Right hindlimb (tissue), 1 donor: ENCODE measurements at places on chromosomes 16 and 17.

GRCh38 chr17:74288785-74289184 lies 14.8 kb downstream of the DNAI2 start:
- no peak for DNase-seq

DNA sequence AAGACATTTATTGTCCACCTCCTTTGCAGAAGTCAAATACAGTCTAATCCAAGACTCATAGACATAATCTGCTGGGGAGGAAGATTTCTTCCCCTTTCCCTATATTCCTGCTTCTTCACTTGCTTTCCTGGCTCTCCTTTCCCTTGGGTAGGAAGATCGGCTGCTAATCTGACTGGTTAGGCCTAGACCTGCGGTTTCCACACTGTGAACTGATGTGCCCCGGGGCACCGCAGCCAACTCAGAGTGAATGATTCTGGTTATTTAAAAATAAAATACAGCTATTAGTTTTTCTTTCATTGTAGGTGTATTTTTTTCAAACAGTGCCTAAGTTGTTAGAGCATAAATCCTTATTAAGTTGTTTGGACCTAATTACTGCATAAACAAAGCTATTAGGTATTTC lies 78.9 kb downstream of the DNAH3 start:
- no peak for DNase-seq

DNA sequence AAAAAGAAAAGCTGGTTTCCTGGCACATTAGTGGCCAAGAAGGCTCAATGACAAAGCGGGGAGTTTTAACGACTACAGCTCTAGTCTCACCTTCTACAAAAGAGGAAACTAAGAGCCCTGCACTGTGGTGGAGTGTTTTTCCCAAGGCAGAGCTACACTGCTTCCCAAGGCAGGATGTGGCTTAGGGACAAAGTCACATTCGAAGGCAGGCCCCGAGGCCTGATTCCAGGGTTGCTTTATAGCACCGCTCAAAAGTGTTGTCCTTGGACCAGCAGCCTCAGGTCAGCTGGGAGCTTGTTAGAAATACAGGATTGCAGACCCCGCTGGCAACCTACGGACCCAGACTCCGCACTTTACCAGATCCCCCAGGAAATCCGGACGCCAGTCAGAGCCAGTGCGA lies 23.8 kb downstream of the TMEM92 start:
- no peak for DNase-seq

DNA sequence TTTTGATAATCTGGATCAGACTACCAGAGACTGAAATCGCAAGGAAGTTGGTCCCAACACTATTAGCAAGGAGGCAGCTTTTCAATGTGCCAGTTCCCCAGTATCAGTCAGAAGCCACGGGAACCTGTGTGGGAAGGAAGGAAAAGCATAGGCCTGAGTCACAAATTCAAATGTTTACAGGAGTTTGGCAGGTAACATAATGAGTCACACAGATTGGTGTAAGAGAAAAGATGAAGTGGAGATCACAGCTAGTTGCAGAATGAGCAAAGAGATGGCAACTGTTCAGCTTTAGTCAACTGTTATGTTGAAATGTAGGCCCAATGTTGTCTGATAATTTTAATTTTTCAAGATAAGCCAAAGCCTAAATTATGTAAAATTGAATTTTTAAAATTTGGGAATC lies 28.1 kb upstream of the ITGA2B start:
- no peak for DNase-seq

DNA sequence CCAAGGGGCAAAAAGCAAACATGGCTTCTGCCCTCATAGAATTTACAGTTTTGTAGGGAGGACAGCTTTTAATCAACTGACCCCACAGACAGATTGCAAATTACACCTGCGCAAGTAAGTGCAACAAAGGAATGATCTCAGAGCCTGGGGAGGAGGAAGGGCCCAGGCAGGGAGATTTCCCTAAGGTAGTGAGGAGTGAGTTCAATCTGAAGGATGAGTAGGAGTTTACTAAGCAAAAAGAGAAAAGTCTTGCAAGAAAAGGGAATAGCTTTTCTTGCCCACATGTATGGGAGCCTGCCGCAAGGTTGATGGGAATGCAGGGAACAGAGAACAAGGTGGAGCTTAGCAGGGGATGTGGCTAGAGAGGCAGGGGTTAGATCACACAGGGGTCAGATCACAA lies 1.6 kb upstream of the SOCS7 start:
- no peak for DNase-seq

GRCh38 chr17:27907976-27908558 lies 14.9 kb upstream of the LYRM9 start:
- DNase-seq, result no peak

DNA sequence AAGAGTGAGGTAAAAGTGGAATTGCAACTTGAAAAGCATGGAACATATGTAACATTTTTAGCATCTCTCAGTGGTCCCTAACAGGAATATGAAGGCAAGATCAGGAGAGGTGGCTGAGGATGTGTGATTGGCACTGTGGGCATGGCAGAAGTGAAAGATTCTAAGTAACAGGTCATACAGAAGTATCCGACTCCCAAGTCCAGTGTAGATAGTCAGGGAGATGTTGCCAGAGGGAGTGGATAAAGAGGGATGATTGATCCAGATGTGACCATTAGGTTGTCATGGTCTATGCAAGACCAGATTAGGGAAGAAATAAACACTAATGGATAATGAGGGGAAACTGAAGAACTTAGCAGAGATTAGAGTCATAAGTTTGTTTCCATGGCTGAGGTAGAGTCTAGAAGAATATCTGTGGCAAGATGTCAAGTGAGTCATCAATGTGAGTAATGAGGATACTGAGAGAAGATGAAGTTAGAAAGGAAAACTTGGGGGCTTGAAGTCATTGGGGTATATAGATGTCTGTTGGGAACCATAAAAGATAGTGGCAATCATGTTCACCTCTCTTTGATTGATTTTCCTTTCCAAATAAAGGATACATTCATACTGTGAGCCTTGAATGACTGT lies 23.9 kb upstream of the CAPNS2 start:
- no peak for DNase-seq

DNA sequence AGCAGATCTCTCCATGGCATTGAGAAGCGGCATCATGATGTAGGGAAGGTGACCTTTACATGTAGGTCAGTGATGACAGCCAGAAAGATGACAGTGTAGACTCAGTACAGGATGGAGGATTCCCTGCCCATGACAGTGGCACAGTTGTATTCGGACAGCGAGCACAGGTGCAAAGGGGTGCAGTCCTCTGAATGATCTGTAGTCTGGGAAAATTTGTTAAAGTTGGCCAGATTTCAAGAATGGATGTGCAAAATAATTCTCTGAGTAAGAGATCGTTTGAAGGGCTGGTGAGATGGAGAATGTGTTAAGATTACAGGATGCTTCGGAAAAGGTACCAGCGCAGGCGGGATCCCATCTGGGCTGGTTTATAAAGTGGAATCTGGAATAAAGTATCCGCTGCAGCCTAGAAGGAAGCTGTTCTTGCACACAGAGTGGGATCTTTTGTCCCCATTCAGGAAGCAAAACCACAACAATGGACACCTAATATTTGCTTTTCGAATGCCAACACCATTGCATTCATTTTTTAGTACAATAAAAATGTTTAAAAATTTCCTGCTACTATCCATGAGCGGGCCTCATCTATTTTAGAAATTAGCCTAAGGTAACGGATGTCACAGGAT lies 101.2 kb downstream of the RPTOR start:
- DNase-seq, result no peak

DNA sequence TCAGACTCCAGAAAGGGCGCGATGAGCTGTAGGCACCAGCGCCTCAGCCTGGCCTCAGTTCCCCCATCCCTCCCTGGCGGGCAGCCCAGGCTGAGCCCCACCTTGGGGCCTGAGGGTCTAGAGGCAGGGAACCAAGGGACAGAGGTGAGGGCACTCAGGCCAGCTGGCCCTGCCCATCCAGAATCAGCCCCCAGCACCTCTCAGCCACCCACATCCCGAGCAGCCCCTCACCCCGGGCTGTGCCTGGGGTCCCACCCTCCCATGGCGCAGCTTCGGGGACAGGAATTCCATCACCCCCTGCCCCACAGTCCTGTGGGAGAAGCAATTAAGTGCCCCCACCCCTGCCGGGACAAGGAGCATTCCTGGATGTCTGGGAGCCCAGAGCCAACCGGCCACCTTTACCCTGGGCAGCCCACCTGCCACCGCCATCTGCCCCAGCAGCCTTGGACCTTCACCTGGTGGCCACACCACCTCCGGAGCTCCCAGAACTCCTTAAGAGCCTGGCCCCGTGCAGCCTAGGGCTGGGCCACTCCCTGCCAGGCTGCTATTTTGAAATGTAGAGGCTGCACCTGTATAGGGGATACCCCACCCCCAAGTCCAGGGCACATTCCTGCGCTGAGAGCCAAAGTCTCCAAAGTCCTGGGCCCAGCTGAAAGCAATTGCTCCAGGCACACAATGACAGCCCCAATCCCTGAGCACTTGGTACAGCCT lies 33.7 kb upstream of the PVALEF start:
- no peak for DNase-seq

DNA sequence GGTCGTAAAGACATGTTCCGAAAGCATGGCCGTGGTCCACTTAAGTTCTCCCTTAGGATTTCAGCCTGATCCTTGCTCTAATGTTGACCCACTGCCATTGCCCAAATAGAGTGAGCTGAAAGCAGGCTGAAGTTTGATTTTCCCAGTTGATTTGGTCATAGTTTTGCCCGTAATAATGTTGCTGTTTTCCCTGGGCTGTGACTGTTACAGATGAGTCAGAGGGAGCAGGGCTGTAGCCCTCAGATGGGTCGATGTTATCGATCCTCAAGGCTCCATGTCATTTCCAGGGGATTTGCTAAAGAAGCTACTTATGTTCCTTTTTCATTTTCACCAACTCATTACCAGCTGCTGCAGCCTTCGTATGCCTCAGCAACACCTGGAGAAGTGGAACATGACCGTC lies 169.0 kb upstream of the ZFHX3 start:
- DNase-seq, result no peak

- DNase-seq, result no peak
Observed at GRCh38 chr17:31113939-31114338, 19.2 kb downstream of the NF1 start.

DNA sequence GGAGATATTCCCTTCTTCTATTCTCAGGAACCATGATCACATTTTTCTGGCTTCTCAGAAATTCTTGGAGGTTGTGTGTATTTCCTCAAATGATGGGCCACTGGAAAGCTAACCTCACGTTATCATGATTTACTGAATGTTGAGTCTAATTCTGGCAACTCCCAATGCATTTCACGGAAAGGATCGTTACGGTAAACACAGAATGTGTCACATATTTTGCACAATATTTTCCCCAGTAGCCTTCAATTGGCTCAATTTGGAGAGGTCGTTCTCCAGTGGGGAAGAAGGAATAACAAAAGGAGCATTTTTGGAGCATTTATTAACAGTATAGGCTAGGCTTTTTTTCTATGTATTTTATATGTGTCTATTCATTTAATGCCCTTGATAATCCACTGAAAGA lies 450.3 kb downstream of the HAPSTR1 start:
- no peak for DNase-seq

DNA sequence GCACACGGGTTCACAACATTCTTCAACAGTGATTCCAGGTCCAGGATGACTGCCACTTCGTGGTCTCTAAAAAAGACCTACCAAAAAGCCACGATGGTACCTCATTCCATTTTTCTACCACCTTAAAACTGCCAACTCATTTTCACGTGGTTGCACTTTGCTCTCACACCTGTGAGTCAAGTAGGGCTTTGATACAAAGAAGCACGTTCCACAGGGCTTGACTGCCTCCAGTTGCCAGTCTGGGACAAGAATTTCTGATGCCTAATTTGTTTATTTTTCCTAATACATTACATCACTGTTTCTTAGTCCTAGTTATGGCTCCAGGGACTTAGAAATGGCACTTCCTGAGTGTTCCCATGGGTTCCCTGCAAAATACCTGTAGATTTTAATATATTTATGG lies 911.6 kb upstream of the EEF2KMT start:
- no peak for DNase-seq

- DNase-seq, result no peak
Observed at GRCh38 chr17:21454441-21454840, 78.3 kb downstream of the KCNJ12 start.

DNA sequence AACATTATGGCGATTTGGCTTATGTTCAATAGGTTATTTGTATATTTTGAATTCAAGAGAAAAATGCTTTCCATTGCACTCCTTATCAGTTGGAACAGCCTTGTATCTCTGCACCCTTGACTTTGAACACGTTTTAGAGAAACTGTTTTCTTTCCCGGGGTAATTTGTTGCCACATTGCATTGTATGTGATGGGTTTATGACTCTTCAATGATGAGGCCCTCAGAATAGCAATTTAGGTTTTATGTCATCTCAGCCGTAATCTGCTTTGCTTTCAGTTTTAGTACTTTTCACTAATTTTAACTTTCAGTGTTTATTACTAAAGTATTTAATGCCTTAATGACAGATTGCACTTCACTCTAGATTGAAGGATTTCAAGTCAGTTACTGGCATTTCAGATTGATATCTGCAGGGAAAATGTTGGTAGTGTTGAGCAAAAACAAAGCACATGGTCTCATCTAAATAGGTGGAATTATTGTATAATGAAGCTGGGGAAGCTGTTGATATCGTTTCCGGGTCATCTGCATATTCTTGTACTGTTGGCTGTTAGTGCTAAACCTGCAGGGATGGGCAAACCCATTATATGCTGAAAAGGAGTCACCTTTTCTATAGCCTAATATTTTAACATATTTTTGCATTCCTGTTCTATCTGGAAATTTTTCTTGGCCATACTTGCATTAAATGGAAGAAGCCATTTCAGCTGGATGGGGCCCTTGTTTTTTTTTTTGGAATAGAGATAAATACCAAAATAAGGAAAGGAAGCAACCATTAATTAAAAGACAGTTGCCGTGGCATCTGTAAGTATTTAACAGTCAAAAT lies 2.0 kb downstream of the LUC7L3 start:
- DNase-seq, result no peak

GRCh38 chr17:18381953-18382245 lies 4.3 kb downstream of the EVPLL start:
- no peak for DNase-seq

DNA sequence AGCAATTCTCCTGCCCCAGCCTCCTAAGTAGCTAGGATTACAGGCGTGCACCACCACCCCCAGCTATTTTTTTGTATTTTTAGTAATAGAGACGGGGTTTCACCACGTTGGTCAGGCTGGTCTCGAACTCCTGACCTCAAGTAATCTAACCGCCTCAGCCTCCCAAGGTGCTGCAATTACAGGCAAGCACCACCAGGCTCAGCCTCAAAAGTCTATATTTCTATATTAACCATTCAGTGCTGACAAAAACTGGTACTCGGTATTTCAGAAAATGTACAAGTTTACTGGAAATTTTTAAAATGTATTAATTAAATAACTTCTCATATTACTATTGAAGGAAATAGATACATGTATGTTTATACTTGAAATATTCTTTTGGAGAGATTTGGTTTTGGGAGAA lies 1.4 kb upstream of the HEXD start:
- DNase-seq, result no peak

- DNase-seq, result no peak
Observed at GRCh38 chr16:11857161-11857560, 5.8 kb upstream of the RSL1D1 start.
